NCI-H1436 (cell line): ENCODE measurements at places on chromosomes 13 and 19.

- DNase-seq = no peak
Observed at GRCh38 chr13:95050800-95051615, 250.2 kb downstream of the ABCC4 start.

DNA sequence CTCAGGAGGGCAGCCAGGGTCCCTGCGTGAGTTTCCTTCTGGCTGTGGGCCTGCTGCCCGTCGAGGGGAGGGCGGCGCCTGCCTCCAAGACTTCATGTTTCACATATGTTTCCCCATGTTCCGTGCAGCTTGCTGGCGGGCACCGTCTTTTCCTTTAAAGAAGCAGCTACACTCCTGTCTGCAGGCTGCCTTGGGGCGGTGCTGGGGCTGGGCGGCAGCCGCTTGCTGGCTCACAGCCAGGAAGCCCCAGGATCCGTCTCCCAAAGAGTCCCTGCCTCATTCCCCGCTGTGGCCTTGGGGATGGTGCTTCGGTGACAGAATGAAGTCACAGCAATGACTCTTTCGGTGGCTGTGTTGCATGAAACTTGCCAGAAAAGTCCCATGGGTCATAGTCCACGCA, 24.9 kb downstream of the PIAS4 start:
- DNase-seq = no peak

DNA sequence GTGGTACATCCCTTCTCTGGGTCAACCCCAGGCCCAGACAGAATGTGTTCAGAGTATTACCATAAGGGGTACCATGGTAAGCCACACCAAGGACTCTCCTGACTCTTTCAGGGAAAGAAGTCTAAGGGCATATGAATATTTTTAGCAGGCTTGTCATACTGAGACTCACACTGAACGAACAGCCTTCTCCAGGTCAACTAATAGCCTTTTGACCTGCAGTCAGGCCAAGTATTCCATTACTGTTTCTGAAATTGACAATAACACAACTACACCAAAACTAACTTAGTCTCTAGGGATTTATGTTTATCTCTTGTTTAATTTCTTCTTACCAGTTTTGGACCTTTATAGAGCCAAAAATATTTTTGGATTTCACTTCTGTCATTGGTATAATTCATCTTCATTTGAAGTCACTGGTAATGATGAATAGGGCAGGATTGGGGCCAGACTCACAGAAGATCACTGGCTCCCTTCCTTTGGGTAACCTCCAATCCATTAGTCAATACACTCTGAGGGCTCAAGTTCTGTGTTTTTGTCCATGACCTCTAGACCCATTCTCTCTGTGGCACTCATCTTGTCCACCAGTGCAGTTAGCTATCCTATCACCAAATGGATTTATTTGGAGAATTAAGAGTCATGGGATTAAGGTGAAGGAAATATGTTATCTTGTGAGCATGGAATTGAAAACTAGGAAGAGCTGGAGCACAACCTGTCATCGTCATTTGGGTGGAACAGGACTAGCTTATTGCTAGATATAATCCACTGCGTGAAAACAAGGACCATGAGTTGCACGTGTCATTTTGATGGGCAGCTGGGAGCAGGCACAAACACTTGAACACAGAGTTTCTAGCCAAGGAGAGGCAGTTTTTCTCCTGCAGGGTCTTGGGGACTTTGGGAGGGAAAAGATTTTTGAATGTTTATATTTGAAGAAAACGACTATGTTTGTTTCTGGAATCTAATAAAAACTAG, 313.3 kb downstream of the DCLK1 start:
- no peak for DNase-seq

GRCh38 chr19:46202872-46203860, 26.4 kb upstream of the IGFL1 start:
- DNase-seq = no peak

DNA sequence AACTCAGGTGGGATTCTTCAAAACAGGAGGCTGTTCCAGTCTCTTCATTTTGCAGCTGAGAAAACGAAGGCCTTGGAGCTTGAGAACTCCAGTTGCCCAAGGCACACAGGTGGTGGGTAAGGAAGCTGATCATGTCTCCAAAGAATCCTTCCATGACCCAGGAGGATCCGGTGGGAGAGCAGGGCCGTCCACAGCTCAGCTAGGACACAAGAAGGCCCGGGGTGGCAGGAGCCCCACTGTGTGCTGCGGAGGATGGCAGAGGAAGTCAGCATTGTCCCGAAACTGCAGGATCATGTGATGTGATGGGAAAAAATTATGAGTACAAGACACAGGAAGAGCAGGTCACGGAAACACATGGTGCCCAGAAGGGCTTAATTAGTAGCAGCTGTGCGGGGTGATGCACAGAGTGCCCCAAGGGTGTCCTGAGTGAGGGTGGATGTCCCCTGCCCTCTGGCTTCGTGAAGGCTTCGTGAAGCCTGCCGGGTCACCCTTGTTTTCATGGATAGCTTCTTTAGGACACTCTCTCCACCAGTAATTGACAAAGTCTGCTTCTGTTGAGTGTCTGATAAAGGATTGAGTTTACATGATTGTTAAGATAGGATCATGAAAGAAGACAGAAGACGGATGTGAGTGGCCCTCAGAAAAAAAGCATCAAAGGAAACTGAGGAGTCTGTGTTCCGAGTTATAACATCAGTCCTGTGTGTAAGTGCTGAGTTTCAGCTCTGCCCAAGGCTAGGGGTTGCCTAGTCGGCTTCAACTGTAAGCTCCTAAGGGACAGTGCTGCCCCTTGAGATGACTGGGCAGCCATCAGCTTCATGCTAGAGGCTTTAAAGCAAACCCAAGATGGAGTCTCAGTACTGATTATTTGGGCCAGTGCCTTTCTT, 33.8 kb upstream of the SACS start:
- no peak for DNase-seq

- DNase-seq = no peak
Observed at GRCh38 chr19:38569368-38569983, 48.3 kb downstream of the MAP4K1 start.

GRCh38 chr13:99034333-99035085, 56.6 kb upstream of the DOCK9 start:
- DNase-seq = no peak

DNA sequence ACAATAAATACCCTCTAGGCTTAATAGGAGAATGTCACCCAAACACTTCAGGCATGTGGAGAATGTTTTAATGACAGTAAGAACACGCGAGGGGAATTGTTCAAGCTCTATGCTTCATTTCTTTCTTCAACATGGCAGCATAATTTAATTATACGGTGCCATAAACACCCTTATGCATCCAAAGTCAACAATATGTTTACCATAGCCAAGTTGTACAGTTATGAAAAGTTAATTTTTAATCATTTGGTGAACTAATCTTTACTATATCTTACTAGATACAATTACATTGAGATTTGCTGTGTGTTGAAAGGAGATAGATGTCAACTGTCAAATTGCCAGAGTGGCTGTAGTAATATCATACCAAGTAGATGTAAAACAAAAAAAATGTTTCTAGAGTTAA, 185.9 kb upstream of the NBEA start:
- no peak for DNase-seq

- no peak for DNase-seq
Observed at GRCh38 chr13:26837997-26838396, 77.4 kb upstream of the GPR12 start.

- DNase-seq = no peak
Observed at GRCh38 chr13:97161582-97162231, 60.4 kb upstream of the MBNL2 start.

- DNase-seq = no peak
Observed at GRCh38 chr13:22944378-22944777, 236.4 kb upstream of the SGCG start.

GRCh38 chr13:102141625-102142472, 260.0 kb downstream of the FGF14 start:
- no peak for DNase-seq

DNA sequence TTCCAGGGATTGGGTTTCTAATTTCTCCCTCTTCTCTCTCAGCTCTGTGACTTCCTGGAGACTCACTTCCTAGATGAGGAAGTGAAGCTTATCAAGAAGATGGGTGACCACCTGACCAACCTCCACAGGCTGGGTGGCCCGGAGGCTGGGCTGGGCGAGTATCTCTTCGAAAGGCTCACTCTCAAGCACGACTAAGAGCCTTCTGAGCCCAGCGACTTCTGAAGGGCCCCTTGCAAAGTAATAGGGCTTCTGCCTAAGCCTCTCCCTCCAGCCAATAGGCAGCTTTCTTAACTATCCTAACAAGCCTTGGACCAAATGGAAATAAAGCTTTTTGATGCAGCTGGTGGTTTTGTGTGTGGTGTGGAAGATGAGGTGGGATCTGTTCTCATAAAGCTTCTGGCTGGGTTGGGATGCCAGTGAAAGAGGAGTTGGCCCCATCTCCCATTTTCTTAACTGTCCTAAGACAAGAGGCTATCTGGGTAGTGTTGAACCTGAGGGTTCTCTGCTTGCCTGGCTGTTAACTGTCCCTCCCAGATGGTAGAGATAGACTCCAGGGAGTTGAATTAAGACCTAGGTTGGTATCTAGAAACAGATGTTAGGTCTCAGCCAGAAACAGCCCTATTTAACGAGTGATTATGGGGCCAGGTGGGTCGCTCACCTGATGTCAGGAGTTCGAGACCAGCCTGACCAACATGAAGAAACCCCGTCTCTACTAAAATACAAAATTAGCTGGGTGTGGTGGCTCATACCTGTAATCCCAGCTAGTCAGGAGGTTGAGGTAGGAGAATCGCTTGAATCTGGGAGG, 1.6 kb downstream of the FTL start:
- no peak for DNase-seq

DNA sequence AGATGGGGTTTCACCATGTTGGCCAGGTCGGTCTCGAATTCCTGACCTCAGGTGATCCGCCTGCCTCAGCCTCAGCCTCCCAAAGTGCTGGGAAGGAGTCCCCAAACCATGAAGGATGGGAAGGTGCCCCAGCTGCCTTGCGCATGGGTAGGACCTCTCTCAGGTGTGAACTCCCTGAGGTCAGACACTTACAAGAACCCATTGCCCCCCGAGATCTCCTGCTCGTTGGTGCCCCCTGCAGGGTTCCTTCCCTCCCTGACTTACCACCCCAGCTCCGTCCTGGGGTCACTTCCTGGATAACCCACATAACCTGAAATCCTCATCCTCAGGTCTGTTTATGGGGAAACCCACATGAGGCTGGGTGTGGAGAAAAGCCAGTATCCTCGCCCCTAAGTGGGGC, 41.7 kb downstream of the UNC13A start:
- DNase-seq = no peak

DNA sequence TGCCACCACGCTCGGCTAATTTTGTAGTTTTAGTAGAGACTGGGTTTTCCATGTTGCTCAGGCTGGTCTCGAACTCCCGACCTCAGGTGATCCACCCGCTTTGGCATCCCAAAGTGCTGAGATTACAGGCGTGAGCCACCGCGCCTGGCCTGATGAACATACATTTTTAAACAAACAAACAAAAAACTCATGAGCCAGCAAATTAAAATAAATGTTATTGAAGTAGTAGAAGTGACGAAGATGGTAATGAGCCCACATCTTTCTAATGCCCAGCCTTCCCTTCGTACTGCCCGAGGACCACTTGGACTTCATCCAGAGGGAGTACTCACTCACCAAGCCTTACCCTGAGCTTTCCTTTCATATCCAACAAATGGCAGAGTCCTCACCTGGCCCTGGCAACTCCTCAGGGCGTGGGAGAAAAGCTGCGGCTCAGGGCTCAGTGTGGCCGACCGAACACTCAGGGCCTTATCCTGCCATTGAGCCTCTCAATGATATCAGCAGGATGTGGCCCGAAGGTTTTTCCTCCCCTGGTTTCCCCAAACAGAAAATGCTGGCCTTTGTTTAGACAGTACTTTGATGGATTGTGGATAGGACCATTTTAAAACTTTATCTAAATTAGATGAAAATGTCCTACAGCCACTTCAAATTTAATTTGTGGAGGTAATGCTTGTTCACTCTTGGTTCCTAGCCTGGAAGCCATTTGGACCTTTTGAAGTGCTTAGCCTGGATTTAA, 22.8 kb upstream of the ABCC4 start:
- no peak for DNase-seq

GRCh38 chr19:4036576-4037300, 29.2 kb downstream of the PIAS4 start:
- no peak for DNase-seq

- DNase-seq = no peak
Observed at GRCh38 chr19:10946958-10947657, 13.7 kb upstream of the SMARCA4 start.

DNA sequence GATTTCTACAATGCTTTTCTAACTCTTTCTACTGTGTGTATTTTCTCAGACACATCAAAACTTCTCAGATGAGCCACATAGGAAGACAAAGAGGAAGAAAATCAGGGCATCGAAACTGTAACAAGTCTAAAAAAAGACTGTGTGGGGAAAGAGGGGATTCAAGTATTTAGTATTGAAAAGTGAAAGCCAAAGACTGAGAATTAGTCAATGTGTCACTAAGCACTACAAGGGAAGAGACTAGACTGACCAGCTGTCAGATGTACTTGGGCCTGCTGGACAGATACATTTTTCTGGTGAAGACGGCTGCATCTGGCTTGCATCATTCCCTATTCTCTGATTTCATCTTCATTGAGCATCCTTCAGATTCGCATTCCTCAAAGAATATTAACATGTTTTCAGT, 25.4 kb downstream of the COMMD6 start:
- no peak for DNase-seq

DNA sequence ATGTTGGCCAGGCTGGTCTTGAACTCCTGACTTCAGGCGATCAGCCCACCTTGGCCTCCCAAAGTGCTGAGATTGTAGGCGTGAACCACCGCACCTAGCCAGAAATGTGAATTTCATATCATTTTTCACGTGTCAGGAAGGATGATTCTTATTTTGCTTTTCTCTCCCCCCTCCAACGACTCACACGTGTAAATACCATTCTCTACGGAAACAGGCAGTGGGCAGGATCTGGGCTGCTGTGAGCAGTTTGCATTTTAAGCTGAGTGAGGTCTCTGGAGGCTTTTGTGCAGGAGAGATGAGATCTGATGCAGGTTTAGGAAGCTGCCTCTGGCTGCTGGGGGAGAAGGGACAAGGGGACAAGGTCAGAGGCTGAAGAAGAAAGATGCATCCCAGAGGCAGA, 11.9 kb downstream of the ANKRD24 start:
- DNase-seq = no peak

- DNase-seq = no peak
Observed at GRCh38 chr13:110811771-110812120, 98.2 kb downstream of the ING1 start.

DNA sequence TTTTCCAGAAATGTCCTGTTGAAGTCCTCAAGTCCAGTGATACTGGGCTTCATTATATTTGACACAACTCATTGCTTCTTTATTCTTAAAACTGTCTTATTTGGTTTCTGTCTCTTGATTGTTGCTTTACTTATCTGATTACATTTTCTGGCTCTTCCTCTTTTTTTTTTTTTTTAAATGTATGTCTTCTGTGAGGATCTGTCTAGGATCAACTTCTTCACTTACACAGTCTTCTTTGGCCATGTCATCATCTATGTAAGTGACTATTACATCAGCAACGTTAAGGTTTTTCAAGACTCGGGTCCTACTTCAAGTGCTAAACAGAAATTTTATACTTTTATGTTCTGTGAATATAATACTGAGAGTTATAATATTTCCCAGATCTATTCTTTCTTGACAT, 162.1 kb downstream of the PDS5B start:
- DNase-seq = no peak

DNA sequence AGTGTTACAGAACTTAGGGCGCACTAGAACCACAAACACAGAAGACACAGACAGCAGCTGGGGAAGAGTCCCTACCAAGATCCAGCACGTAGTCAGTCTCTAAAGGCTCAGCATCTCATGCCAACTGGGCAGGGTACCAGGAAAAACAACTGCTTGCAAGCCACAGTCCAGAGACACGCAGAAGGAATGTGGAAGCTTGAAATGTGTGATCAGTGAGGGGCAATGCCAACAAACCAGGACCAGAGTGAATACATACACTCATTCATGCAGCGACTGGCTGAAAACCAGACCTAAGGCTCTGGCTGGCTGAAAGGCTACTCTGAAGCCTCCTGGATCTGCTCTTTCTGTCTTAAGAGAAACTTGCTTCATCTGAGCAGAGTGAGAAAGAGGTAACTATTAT, 1484.8 kb downstream of the EFNB2 start:
- DNase-seq = no peak
